ENCODE measurements at places on chromosomes 6 and 20. TPM values are rescaled to one million over a fixed set of nuclear protein-coding genes. Genes with fewer than 3 reads are reported as not detected.

- no peak for DNase-seq
Measured at GRCh38 chr6:22394691-22395090, 97.9 kb upstream of the PRL start.

The TPBG gene
- polyA plus RNA-seq, result 29.6 TPM

- DNase-seq, result no peak
Measured at GRCh38 chr6:149273318-149273717, 44.2 kb upstream of the TAB2 start.

DNA sequence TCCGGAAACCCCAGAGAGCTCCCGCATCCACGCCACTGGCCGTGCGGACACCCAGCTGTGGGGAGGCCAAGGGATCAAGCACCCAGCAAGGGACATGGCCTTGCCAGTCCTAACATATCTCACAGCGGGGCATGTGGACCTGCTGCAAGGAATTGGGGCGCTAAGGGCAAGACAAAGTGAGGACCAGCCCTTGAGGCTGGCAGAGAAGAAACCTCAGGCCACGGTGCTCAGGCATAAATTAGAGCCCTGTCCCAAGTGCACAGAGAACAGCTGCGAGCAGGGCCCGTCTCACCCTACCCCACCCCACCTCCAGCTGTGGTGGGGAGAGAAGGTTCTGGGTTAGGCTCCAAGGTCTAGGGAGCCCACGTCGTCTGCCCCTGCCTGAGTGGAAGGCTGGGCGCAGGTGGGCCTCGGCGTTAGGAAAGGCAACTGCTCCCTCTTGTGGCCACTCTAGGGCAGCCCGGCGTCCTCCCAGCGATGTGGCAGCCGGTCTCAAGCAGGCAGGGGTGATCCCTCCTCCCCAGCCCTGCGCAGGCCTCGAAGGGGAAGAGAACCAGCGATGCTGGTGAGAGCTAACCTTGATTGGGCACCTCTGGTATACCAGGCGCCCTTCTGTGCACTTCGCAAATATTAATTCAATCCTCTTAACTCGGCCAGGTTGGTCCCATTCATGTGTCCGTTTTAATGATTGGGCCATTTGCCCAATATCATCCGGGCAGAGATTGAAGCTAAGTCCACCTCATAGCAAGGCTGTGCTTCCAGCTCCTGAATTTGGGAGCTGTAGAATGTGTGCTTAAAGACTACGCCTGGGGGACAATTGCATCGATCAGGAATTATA is 235.8 kb downstream of the NFATC2 start:
- DNase-seq, result peak; percentile 47

- DNase-seq, result no peak
Measured at GRCh38 chr6:446418-447366, 55.1 kb downstream of the IRF4 start.

GRCh38 chr6:10721850-10722569 is 860 bp upstream of the TMEM14C start:
- no peak for DNase-seq

DNA sequence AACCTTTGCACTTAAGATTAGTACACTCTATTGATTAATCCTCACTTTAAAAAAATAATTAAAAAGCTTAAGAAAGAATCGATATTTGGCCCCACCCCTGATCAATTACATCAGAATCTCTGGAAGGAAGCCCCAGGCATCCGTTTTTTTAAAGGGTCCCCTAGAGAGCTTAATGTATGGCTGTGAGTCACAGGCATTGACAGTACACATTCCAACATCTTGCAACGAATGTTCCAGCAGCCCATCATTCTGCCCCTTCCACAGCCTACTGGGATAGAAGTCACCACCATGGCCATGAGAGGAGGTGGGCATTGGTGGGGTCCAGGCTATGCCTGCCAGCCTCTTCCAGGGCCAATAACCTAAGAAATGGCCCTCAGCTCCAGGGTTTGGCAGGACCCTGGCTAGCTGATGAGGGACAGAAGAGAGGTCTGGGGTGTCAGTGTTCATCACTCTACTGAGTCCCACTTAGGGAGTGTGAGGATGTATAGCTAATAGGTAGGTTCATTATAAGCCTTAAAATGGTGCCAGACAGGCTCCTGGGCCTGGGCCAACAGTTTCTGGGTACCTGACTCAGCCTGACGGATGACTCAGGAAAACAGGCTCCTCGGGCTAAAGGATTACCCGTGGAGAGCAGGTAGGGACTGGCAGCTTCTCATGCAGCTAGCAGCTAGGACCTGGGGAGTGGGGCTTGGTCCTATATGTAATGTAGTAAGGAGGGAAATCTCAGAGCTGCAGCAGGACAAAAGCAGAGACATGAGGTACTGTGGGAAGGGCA is 40.4 kb downstream of the MDGA1 start:
- no peak for DNase-seq

DNA sequence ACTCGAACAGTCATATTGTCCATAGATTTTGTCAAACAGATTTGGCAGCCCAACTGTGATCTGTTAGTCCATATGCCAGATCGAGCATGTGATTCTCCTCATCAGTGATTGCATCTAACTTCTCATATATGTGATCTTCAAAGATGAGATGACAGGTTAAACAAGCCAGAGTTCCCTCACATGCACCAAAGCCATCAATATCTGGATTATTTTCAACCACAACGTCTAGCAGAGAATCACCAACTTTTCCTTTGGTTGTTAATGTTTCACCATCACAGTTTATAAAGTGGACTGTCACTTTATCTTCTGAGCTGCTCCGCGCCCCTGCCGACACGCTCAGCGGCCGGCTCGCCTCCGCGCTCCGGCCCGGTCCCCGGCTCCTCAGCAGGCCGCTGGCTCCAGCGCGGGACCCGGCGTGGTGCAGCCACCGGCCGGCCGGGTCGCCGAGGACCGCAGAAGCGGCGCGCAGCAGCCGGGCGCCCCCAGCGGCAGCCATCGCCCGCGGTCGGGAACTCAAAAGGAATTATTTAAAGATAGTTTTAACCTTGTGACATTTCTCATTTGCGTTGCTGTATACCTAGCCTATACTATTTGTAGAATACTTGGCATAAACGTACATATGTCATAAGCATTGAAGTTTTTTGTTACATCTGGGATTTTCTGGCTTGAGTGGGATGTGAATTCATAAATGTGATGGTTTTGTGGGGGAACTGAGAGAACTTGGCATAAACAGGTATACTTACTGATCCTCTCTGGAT is 40.1 kb upstream of the DYNLRB1 start:
- no peak for DNase-seq

Measured in left renal cortex interstitium (tissue), 4 donors.